ENCODE measurements at places on chromosomes 3 and 15. TPM values are rescaled to one million over a fixed set of nuclear protein-coding genes. Genes with fewer than 3 reads are reported as not detected.

Gene STRA6
- 33.3 TPM for total RNA-seq

Gene C3orf85
- total RNA-seq: not detected

Gene A4GNT
- not detected for total RNA-seq

Gene LRRN1
- total RNA-seq: not detected

Gene RGMA
- not detected for total RNA-seq

Gene FRMD5
- total RNA-seq: 13.5 TPM

Gene ADGRG7
- not detected for total RNA-seq

Gene CIAO2A
- 52.8 TPM for total RNA-seq

Gene FAM81A
- total RNA-seq: not detected

Gene GP9
- total RNA-seq: not detected

Gene SCG5
- total RNA-seq: 16.5 TPM

Gene ESYT3
- total RNA-seq: under 0.01 TPM

Gene MME
- 354 TPM for total RNA-seq

Gene NEO1
- 22.6 TPM for total RNA-seq

Gene CFAP161
- total RNA-seq: 0.72 TPM

Gene GPR160
- total RNA-seq: 0.44 TPM

Gene SAMD7
- total RNA-seq: not detected

Gene CHL1
- total RNA-seq: not detected

Gene ATP10A
- 2.6 TPM for total RNA-seq

Gene LRRK1
- 13.7 TPM for total RNA-seq

Gene RARB
- total RNA-seq: 1.8 TPM

Gene FBXL2
- total RNA-seq: 9.0 TPM

Gene P2RY12
- total RNA-seq: not detected

All from placental pericyte (primary cell).